ENCODE measurements at places on chromosomes 4 and X.

- H3K36me3 ChIP-seq, result no peaks in the 10 kb centered on the region
- peaks cover 10% of the 10 kb centered on the region for H3K4me1 ChIP-seq
- no peak for DNase-seq
- no peaks in the 10 kb centered on the region for H3K27me3 ChIP-seq
Observed at GRCh38 chr4:1177274-1178141, 5.1 kb upstream of the SPON2 start.

DNA sequence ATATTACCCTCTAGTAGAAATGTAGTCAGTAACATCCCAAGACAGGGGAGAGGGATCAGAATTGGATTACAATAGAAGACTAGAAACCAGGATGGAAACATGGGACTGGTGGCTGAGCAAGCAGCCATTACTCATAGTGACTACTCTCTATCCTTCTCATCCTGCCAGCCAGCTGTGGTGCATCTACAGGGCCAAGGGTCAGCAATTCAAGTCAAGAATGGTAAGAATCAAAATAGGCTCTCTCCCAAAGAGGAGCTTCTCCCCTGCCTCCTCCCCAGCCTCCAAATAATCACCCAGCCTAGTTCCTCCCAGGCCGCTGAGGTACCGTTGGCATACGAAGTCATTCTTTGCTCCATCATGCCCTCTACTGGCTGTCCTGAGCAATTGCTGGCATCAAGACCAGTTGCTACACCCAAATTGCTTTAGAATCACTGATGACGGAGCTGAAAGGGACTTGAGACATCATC, 19.4 kb downstream of the AWAT2 start:
- DNase-seq, result no peak
- no peaks in the 10 kb centered on the region for H3K4me1 ChIP-seq
- no peaks in the 10 kb centered on the region for H3K27me3 ChIP-seq
- no peaks in the 10 kb centered on the region for H3K36me3 ChIP-seq
- H3K27ac ChIP-seq, result no peak overlapping the region

- peaks cover 1% of the 10 kb centered on the region for H3K4me1 ChIP-seq
- no peak overlapping the region for H3K4me3 ChIP-seq
- DNase-seq, result no peak
- no peaks in the 10 kb centered on the region for H3K27me3 ChIP-seq
- H3K27ac ChIP-seq, result no peak overlapping the region
- no peaks in the 10 kb centered on the region for H3K36me3 ChIP-seq
Observed at GRCh38 chr4:17493619-17494018, 18.3 kb downstream of the QDPR start.

- H3K27me3 ChIP-seq, result no peaks in the 10 kb centered on the region
- peaks cover 5% of the 10 kb centered on the region for H3K4me1 ChIP-seq
- H3K36me3 ChIP-seq, result no peaks in the 10 kb centered on the region
- no peak for DNase-seq
- no peak overlapping the region for H3K4me3 ChIP-seq
- H3K27ac ChIP-seq, result no peak overlapping the region
Observed at GRCh38 chr4:76233967-76234678, 17.4 kb upstream of the FAM47E start.

Measured in ovary (tissue), 10 donors.